ENCODE measurements at places on chromosomes 13 and 19.

DNA sequence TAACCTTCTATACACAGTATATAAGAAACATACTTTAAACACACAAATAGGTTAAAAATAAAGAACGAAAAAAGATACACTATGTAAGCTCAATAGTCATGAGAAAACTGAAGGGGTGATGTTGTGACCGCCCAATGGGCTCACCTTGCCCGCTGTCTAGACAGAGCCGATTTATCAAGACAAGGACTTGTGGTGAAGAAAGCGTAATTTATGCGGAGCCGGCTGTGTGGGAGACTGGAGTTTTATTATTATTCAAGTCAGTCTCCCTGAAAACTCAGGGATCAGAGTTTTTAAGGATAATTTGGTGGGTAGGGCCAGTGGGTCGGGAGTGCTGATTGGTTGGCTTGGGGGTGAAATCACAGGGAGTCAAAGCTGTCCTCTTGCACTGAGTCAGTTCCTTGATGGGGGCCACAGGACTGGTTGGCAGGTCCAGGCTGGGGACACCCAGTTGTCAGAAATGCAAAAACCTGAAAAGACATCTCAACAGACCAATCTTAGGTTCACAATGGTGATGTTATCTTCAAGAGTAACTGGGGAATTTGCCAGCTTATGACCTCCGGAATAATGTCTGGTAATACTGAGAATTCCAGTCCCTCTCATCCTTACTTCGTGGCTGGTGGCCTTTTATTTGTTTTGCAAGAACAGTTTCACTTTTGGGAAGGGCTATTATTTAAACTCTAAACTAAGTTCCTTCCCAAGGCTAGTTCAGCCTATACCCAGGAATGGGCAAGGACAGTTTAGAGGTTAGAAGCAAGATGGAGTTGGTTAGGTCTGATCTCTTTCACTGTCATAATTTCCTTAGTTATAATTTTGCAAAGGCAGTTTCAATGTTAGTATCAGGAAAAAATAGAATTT lies 96.6 kb downstream of the UBL3 start:
- no peak for DNase-seq

DNA sequence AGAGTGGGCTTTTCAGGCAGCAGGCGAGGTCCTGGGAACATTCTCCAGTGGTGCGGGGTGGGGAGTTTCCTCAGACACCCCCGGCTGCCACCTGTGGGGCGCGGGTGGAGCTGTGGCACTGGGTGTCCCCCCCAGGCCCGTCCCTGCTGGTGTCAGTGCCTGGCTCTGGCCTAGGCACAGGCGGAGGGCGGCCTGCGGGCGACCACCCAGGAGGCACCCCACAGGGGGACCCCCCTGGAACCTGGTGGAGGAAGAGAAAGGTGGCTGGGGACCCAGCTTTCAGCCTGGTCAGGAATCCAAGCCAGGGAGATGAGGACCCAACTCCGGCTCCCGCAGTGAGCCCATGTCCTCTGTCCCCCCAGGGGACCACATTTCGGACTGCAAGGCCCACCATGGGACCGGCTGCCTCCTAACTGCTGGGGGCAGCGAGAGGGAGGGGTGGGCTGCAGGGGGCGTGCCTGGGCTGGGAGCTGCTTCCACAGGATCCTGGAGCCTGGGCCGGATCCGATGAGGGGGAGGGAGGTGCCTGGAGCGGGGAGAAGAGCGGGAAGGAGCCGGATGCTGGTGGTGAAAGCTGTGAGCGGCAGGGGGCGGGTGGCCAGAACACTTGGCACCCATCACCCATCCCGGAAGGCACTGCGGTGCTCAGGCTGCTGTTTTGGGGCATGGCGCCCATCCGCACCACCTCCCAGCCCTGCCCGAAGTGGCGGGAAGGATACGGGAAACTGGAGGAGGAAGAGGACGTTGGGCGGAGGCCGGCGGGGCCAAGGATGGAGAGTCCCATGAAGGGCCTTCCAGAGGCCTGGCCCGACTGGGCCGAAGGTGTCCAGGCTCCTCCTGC lies 5.5 kb upstream of the CTXN1 start:
- DNase-seq, result no peak

- no peak for DNase-seq
These were observed 410.6 kb downstream of the TBC1D4 start for GRCh38 chr13:75071395-75071794.

DNA sequence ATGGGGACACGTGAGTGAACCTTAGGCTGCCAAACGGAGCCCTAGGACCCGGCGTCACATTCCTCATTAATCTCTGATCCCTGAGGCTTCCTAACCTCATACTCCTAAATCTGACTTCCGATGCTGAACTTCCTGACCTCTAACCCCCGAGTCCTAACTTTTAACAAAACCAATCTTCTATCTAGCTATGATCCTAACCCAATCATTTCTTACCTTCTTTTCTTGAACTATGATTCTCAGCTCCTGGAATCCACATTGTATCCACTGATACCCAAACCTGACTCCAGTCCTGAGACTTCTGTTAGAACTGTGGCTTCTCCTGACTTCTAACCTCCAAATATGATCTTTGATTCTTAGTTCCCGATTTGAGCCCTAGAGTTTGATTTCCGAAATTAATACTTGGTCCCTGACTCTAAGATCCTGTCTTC lies 447 bp downstream of the NFKBIB start:
- no peak for DNase-seq

- DNase-seq, result no peak
These were observed 1812.2 kb downstream of the PCDH9 start for GRCh38 chr13:65417953-65418352.

- peak; percentile 22 for DNase-seq
These were observed 24.7 kb upstream of the SPATA13 start for GRCh38 chr13:24135674-24136300.

DNA sequence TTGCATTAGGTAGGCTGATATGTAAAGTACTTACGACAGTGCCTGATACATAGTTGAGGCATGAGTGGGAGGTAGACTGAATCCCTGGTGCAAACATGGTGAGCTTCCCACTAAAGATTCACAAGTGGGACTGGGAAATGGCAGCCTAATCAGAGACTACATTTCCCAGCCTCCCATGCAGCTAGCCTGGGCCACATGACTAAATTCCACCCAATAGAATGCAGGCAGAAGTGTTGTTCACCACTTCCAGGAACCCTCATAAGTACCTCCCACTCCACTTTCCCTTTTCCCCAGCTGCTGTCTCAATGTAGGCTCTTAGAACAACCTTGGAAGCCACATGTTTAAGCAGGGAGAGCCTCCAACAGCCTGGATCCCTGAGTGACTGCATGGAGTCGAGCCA lies 104.9 kb downstream of the CACNA1A start:
- no peak for DNase-seq

- DNase-seq, result peak; percentile 38
These were observed 1.7 kb downstream of the MIER2 start for GRCh38 chr19:342801-343421.

- DNase-seq, result no peak
These were observed 7.3 kb upstream of the DGKH start for GRCh38 chr13:42041011-42041683.

DNA sequence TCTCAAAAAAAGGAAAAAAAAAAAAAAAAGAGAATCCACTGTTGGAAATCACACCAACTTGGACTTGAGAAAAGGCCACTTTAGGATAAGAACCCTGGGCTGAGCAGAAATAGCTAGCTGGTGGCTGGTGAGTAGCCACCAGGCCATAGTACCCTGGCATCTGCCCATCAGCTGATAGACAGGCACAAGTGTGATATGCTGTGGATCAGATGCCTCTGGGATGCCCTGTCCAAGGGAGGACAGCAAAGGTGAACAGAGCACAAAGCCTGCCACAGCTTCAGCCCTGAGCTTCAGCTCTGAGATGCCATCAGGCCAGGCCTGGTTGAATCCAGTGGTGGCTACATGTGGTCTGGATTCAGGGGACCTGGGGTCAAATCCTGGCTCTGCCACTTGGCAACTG lies 8.7 kb downstream of the SIRT2 start:
- no peak for DNase-seq

- peak; percentile 4 for DNase-seq
These were observed 396.9 kb upstream of the SLITRK5 start for GRCh38 chr13:87274209-87274819.

DNA sequence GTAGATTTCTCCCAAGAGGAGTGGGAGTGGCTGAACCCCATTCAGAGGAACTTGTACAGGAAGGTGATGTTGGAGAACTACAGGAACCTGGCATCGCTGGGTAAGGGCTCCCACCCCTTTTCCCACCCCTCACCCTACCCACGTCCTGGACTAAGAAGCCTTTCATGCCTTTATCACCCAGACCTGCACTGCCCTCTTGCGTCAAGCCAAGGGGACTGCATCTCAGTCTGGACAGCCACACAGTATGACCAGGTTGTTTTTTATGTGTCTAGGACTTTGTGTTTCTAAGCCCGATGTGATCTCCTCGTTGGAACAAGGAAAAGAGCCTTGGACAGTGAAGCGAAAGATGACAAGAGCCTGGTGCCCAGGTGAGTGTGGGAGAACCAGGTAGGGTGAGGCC lies 8.8 kb downstream of the ZFP28 start:
- no peak for DNase-seq

GRCh38 chr13:45468635-45469034 lies 3.9 kb downstream of the COG3 start:
- no peak for DNase-seq

DNA sequence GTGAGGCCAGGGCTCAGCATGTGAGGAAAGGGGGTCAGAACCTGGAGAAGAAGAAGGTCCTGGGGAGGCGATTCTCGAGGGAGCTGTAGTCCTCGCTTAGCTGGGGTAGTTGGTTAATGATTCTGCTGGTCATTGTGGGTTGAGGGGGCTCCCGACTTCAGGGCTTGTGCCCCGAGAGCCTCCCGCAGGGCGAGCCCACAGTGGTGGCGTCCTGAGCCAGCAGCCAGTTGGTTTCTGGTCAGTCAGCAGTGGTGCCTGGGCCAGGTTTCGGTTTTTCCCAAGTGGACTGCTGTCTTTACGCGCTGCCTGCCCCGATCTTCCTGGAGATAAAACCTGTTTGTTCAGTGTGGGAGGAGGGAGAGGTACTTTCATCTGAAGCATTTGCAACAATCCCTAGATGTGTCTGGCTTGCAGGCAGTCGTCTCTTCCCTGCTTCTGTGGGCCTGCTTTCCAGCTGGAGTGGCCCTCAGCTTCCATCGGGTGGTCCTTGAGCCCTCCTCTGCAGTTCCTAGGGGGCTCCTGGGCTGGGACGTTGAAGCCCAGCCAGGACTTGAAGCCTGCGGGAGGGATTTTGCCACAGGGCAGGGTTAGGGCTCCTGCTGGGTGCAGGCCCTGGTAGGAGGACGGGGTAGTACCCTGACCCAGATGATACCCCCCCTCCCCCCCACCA lies 3.2 kb downstream of the PTBP1 start:
- no peak for DNase-seq
